ENCODE measurements at places on chromosomes 6 and 20. TPM values are rescaled to one million over a fixed set of nuclear protein-coding genes. Genes with fewer than 3 reads are reported as not detected.

DNA sequence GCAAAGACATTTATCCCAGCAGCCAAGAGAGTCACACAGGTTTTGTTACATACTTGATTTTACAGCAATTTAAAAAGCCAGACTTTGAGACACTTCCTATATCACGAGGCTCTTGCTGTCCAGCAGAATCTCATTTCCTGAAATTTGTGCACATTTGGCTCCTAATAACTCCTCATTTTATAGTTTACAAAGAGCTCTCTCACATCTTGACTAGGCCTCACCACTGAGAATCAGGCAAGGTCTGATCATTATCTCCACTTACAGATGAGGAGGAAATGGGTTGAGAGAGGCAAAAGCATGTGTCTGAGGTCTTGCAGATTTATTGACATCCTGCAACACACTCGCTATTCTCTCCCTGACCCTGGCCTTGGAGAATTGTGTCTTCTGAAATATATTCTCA, 426.8 kb downstream of the MAFB start:
- DNase-seq: no peak

DNA sequence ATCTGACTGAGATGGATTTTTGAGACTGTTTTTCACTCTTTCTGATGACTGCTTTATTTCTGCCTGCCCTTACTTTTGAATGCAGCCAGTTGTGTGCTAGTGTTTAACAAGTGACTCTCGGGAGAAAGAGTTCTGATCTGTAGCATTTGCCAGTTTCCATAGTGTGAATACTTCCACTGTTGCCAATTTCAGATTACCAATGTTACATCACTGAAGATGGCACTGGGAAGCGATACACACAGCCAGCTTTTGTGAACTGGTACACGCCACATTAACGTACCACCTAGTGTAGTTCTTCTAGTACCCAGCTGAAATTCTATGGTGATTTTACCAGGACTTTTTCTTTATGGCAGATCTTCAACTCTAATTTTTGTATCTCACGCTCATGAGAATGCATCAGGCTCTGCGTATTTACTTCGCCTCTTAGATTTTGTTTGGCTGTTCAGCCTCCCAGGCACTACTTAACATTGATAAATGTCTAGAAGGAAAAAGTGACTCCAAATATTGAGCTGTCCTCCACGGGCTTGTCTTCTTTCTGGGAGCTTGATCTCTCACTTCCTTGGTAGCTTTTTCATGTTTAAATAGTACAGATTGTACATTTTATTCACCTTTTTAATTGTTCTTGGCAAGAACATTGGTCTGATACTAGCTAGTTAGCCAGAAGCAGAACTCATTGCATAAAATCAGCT, 521.6 kb upstream of the SOX4 start:
- DNase-seq: no peak

DNA sequence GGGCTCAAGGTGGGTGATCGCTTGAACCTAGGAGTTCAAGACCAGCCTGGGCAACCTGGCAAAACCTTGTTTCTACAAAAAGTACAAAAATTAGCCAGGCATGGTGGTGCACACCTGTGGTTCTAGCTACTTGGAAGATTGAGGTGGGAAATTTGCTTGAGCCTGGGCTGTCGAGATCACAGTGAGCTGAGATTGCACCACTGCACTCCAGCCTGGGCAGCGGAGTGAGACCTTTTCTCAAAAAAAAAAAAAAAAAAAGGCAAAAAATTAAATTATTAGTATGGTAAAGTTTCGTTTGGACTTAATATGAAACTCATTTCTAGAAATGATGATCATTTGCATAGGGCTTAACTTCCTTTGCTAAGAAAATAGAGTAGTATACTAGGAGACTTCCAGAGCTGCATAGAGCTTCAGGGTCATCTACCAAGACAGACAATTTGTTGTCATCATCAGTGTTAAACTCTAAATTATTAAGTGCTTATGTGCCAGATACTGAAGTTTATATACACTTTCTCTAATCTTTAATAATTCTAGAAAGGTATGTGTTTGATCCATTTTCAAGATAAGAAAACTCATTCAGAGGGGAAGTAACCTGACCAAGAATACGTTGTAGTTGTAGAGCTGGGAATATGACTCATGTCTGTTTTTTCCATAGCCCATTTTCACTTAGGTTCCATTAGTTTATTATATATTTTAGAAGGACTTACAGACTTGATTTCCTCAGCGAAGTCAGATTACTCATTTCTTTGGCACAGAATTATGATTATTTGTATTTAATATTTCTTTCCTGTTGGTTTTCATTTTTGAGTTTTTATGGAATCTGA, 84.5 kb downstream of the SLC16A10 start:
- DNase-seq: no peak

DNA sequence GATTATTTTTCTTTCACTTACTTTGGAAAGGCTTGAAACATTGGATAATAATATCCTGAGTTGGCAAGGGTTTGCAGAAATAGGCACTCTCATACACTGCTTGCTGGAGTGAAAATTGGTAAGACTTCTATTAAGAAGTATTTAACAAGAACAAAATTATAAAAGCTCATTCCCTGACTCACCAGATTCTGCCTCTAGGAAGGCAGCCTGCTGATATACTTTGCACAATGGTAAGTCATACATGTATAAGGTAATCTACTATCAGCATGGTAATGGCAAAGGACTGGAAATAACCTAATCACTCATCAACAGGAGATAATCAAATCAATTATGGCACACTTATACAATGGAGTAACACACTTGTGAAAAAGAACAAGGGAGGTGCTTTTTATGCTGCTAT, 85.8 kb downstream of the PLCG1 start:
- no peak for DNase-seq

DNA sequence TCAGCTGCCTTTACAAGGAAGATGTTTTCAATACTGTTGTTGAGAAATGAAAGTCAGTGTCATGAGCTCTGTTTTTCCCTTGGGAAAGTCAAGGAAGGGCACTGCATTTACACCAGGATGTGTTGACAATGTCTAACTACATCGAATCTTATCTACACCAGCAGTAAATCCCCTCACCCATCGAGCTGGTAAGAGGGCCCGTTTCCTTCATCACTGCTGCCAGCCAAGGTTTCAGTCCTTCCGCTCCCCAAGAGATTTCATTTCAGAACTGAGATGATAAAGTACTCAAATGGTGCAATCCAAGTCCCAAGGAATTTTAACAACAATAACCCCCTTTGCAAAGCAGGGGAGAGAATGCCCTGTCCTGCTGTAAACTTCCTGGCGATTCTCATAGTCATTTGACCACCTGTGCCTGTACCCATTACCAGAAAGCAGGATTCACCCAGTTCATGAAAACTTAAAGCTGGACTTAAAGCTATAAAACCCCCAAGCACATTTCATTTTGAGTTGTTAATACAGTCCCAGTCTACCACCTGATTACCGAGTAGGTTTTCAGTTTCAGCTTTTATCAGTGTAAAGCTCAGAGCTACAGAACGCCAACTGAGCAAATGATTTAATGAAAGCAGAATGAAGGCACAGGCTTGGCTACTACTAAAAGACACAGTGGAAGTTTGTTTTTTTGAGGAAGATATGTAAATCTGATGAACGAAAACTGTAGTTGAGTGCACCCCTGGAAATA, 122.5 kb upstream of the TAB2 start:
- no peak for DNase-seq

DNA sequence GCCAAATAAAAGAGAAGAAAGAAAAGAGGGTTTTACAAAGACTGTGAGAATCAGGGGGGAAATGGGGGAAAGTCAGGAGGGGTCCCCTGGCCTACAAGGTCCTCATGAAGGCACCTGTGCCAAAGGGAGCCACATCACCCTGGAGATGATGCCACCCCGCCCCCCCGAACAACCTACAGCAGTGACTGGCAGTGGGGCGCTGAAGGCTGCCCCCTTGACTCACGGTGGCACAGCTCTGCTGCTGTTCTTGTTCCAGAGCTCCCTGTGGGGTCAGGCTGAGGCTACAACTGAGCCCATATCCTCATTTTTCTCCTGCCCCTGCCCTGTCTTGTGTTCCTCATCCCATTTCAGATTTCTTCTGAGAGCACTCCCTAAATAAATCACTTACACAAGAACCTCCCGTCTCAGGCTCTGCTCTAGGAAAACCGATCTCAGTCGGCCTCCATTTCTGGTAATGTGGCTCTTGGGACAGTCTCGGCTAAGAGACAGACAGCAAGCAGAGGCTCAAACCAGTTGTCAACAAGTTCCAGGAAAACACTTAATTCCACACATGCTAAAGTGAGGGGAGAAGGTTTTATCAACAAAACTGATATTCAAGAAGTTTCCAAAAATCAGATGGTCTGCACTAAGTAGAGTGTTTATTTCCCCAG, 105.7 kb downstream of the SNAP25 start:
- no peak for DNase-seq

GRCh38 chr20:47141941-47142773, 214.3 kb downstream of the ZMYND8 start:
- no peak for DNase-seq

DNA sequence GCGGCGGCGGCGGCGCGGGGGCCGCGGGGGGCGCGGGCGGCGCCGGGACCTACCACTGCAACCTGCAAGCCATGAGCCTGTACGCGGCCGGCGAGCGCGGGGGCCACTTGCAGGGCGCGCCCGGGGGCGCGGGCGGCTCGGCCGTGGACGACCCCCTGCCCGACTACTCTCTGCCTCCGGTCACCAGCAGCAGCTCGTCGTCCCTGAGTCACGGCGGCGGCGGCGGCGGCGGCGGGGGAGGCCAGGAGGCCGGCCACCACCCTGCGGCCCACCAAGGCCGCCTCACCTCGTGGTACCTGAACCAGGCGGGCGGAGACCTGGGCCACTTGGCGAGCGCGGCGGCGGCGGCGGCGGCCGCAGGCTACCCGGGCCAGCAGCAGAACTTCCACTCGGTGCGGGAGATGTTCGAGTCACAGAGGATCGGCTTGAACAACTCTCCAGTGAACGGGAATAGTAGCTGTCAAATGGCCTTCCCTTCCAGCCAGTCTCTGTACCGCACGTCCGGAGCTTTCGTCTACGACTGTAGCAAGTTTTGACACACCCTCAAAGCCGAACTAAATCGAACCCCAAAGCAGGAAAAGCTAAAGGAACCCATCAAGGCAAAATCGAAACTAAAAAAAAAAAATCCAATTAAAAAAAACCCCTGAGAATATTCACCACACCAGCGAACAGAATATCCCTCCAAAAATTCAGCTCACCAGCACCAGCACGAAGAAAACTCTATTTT, 2.0 kb downstream of the FOXC1 start:
- DNase-seq: peak; percentile 88

GRCh38 chr6:48057601-48058000, 53.4 kb downstream of the PTCHD4 start:
- no peak for DNase-seq

- DNase-seq: peak; percentile 92
These were observed 120.5 kb upstream of the PRSS16 start for GRCh38 chr6:27126815-27127537.

DNA sequence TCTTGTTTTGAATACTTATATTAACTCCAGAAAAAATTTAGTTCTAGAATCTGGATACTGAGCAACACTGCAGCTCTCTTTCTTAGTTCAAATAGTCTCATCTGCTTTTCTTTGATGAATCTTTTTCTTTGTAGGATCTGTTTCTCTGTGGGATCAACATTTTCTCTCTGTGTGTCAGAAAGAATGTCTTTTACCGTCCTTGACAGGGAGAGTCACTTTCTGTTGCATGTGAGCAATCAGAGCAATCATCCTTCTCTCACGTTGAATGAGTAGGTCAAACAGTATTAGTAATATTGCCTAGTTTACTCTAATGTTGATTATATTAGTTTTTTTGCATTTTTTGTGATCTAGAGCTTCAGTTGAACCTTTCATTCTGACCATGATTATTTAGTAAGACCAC, 130.9 kb downstream of the TRMT11 start:
- DNase-seq: no peak

DNA sequence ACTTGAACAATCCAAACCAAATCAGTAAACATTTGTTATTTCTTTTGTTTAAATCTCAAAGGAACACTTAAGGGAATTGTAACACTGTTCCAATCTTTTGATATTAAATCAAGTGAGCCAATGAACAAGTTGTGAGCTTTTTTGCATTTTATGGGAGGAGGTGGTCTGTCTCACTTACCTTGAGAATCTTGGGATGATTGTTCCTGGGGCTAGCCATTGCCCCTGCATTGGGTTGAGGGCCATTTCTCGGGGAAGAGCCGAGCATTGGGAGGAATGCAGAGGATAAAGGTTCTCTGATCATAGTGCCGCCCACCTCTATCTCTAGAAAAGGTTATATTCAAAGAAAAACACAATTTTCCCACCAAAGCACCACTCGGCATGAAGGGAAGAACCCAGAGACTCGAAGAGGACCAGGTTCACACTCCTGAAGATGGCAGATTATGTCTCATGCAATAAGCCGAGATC, 13.8 kb upstream of the TFB1M start:
- DNase-seq: no peak

GRCh38 chr20:19223640-19224039, 11.2 kb downstream of the SLC24A3 start:
- no peak for DNase-seq

DNA sequence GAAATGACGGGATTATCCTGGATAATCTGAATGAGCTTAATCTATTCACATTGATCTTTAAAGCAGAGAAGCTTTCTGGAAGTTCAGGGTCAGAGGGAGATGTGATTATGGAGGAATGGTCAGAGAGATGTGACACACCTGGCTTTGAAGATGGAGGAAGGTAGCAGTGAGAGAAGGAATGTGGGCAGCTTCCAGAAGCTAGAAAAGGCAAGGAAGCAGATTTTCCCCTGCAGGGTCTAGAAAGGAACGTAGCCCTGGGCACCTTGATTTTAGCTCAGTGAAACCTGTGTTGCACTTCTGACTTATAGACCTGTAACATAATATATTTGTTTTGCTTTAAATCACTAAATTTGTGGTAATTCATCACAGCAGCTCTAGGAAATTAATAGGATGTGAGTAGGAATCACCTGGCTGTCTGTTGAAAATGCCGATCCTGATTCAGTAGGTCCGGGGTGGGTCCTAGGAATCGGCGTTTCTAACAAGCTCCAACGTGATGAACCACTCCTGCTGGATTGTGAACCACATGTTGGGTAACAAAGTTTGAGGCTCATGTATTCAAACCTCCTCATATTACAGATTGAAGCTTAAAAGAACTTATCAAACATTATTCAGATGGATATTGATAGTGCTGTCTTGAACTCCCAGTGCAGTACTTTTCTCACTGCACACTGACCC, 157.0 kb downstream of the GJA1 start:
- no peak for DNase-seq

GRCh38 chr6:79964607-79965081, 17.3 kb upstream of the ELOVL4 start:
- DNase-seq: no peak

Gene SCGN
- total RNA-seq: not detected

Gene RIPOR3
- 0.70 TPM for total RNA-seq

Gene EYS
- total RNA-seq: 0.44 TPM

Gene ISM1
- total RNA-seq: not detected

Gene CTSZ
- total RNA-seq: 76.6 TPM

Gene HLA-DMB
- 1.8 TPM for total RNA-seq

Gene TNFRSF6B
- not detected for total RNA-seq

Gene PNISR
- total RNA-seq: 197 TPM

Data from endodermal cell (in vitro differentiated cells).